ENCODE measurements at places on chromosomes 4 and X.

GRCh38 chr4:93912146-93912545, 83.6 kb downstream of the ATOH1 start:
- no peak for DNase-seq

DNA sequence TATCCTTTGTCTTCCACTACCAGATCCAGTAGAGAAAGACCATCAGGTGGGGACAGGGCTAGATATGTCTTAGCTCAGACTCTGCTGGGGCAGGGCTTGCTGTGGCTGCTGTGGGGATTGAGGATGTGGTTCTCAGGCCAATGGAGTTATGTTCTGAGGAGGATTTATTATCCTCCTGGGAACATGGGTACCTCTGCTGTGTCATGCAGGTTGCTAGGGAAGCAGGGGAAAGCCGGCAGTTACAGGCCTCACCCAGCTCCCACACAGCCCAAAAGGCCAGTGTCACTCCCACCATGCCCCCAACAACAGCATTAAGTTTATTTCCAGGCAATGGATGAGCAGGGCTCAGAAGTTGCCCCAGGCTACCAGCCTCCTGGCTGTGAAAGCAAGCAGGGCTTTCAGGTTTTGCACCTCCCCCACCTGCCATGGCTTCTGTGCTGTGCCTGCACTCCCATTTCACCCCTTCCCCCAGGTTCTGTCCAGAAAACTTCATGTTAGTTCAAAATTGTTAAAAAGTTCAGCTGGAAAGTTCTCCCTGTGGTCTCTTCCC, 879.9 kb downstream of the ARAP2 start:
- DNase-seq: no peak

- no peak for DNase-seq
These were observed 1002.9 kb upstream of the IGFBP7 start for GRCh38 chr4:58113126-58113525.

DNA sequence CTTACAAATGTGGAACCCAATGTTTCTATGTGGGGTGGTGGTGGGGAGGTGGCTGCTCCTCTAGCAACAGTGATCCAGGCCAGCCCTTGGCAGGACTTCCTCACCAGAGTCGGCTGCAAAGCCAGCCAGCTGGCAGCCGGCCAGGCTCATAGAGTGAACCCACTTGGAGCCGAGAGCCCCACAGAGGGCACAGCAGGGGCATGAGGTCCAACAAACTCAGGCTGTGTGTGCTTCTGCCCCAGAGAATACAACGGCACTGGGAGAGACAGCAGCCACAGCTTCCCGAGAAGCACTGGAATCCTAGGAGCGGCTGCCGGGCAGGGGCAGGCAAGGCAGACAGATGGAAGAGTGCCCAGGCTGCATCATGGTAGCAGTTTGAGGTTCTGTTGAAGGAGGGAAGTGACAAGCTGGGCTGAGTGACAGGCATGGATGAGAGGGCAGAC, 23.5 kb upstream of the SOWAHD start:
- DNase-seq: no peak

- DNase-seq: no peak
These were observed 339.0 kb upstream of the BOD1L1 start for GRCh38 chr4:13966231-13967195.

GRCh38 chr4:147696866-147697265, 12.9 kb upstream of the PRMT9 start:
- no peak for DNase-seq

- no peak for DNase-seq
These were observed 22.5 kb downstream of the GUCY1B1 start for GRCh38 chr4:155781249-155781831.

DNA sequence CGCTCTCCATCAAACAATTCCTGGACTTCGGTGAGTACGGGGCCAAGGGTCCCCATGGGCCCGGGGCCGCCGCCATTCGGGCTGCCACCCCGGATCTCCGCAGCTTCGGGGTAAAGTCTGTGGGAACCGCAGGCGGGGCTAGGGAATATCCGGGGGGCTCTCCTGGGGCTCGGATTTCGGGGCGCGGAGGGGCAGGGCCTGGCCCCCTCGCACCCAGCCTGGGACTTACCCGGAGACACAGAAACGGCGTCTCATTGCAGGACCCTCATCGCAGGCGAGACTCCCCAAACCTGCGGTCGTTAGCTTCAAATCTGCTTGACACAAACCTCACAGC, 413 bp downstream of the PDK3 start:
- no peak for DNase-seq

DNA sequence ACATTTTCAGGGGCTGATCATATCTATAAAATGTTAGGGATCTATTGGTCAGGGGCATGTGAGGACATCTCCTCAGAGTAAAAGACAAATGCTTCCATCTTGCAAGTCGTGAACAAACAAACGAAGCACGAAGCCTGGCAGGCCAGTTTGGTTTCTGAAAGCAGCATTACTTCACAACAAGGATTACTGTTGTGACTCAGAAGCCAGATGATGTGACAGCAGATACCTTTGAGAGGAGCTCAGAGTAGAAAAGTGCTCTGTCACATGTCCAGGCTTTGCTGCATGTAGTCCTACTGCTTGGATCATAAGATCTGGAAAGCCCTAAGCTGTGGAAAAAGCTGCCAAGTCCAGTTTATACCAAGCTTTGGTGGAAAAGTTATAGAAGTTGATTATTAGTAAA, 1827.2 kb downstream of the ARAP2 start:
- DNase-seq: no peak

Measured in AML-193 (cell line).